ENCODE measurements at places on chromosomes 16 and 17.

- no peak for DNase-seq
Observed at GRCh38 chr16:69613378-69614154, 47.8 kb downstream of the NFAT5 start.

DNA sequence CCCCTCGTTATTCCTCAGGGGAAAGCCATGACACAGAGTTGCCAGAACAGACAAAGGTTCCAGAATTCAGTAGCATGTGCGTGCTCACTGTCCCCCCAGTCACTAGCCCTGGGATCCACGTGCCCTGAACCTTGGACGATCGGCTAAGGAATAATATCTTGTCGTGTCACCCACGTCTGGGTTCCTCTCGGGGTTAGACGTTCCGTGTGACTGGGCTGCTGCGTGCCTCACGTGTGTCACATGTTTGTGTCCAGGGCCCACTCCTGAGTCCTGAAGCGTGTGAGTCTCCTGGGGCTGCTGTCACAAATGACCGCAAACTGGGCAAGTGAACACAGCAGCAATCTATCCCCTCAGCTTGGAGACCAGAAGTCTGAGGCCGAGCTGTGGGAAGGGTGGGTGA is 12.4 kb upstream of the ZNF469 start:
- no peak for DNase-seq

DNA sequence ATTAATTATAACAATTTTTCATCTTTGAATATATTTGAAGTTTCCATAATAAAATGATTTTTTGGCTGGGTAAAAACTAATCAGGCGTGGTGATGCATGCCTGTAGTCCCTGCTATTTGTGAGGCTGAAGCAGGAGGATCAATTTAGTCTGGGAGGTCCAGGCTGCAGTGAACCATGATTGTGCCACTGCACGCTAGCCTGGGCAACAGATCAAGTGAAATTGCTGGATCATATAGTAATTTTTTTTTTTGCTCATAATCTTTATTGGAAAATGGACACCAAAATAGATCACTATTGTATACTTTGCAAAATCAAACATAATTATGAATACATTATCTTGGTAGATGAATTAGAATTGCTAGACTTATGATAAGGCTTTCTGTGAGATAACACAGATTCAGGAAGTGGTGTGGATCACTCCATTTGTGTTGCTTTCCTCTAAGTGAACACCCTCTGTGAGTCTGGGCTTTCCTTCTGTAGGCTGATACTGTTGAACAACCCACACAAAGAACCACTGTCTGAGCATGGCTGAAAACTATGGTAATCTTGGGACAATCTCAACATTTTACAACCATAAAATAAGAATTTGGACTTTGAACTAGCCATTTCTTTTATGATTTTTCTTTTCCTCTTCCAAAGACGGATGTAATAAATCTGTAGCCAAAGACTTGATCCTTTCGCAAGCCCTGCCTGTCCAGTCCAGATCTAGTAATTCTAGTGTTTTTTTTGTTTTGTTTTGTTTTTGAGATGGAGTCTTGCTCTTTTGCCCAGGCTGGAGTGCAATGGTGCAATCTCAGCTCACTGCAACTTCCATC is 5.6 kb upstream of the ST3GAL2 start:
- DNase-seq: no peak

DNA sequence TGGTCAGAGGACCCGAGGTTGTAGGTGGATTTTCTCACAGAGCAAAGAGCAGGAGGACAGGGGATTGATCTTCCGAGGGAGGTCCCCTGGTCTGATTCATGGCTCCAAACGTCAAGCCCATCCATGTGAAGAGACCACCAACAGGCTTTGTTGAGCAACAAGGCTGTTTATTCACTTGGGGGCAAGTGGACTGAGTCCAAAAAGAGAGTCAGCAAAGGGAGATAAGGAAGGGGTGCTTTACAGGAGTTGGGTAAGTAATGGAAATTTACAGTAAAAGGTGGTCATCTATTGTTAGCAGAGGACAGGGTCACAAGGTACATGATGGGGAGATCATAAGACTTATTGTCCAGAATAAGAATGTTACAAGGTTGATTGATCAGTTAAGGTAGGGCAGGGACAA is 2285.8 kb downstream of the TP53TG3F start:
- no peak for DNase-seq

DNA sequence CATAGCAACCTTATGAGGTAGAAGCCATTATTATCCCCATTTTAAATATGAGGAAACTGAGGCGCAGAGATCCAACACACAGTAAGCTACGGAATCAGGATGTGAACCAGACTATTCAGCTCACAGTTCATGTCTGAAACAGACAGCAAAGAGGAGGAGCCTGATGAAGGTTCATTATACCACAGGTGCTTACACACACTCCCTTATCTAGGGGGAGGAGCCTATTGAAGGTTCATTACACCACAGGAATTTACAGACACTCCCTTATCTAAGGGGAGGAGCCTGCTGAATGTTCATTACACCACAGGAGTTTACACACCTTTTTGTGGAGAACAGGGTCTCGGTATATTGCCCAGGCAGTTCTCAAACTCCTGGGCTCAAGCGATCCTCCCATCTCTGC is 21.9 kb downstream of the C16orf95 start:
- DNase-seq: no peak
